ENCODE measurements at places on chromosomes 2 and 18.

DNA sequence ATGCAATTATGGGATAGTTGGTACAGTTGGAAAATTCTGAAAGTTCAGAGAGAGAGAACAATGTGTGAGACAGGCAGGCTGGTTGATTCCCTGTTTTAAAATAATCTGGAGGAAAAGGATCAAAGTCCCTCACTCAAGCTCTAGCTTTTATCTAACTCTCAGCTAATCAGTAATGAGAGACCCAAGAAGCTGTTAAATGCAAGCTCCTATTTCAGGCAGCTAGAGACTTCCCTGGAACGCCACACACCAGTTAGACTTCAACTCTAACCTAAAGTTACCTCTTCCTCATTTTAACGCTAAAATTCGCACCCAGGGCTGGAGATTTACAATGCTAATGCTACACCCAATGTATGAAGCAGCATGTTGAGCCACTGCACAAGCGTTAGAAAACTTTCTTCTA, 243.1 kb downstream of the EN1 start:
- DNase-seq: no peak

DNA sequence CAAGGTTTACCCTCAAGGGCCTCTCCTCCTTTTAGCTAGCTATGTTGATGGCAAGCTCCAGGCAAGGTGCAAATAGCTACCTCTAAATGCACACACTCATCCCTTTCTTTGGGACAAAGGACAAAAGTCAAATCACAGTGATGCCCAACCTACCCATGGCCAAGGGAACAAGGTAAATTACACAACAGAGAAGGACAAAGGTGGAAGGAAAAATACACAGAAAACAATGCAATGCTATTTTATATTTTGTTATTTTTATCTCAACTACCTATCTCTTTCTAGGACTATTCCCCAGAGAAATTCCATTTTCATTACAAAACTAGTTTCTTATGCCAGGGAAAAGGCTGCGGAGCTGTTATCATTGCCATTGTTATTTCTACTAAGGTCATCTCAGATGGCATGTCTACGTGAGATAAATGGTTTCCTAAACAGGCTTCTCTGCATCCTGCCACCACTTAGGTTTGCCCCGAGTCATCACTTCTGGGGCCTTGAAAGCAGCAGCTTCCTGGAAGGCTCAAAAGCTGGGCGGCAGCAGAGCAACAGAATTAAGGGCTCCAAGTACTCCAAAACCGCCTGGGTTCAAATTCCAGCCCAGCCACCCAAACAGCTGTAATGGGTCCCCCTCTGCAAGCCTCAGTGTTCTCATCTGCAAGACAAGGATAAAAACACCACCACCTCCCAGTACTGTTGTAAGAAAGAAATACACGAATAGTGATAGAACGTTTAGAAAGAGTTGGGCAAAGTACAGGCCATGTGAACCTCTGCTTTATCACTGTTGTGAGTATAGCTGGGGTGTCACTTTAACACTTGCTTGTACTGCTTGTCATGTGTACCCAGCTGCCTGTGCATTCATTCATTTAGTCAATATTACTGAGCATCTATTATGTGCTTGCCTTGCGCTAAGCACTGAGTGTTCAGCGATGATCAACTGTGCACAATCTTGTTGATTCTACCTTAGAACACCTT, 20.9 kb downstream of the BCL2 start:
- DNase-seq: no peak

- DNase-seq: no peak
Measured at GRCh38 chr18:49064889-49065288, 114.1 kb upstream of the SMAD7 start.

- DNase-seq: no peak
Measured at GRCh38 chr2:45191976-45192375, 182.7 kb upstream of the SIX2 start.

- DNase-seq: no peak
Measured at GRCh38 chr2:190079160-190079559, 16.6 kb upstream of the MSTN start.

DNA sequence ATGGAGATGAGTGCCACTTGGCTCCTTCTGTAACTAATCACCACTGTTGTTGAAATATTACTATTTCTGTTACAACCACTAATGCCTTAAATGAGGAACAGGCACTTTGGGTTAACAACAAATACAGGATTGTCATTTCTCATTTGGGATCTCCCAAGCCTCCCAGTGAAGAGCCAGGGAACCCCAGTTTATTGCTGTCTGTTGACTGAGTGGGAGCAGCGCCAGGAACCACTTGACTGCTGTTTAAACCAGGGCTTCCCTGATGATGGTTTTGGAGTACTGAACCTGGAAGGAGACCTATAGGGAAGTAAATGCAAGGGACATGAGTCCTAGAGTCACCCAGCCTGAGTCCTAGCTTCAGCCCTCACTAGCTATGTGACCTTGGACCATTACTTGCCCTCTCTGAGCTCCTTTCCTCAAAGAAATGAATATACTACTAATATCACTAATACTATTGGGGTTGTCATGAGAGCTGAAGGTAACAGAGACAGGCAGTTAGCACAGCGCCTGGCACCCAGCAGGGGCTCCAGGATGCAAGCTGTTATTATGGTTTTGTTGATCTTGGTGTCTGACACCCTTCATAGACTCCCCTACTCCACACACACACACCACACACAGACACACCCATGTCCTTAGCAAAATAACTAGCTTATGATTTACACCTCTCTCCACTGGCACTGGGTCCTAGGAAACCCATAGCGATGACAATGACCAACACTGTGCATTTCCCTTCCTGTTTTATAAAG, 104.2 kb upstream of the FZD7 start:
- DNase-seq: no peak

DNA sequence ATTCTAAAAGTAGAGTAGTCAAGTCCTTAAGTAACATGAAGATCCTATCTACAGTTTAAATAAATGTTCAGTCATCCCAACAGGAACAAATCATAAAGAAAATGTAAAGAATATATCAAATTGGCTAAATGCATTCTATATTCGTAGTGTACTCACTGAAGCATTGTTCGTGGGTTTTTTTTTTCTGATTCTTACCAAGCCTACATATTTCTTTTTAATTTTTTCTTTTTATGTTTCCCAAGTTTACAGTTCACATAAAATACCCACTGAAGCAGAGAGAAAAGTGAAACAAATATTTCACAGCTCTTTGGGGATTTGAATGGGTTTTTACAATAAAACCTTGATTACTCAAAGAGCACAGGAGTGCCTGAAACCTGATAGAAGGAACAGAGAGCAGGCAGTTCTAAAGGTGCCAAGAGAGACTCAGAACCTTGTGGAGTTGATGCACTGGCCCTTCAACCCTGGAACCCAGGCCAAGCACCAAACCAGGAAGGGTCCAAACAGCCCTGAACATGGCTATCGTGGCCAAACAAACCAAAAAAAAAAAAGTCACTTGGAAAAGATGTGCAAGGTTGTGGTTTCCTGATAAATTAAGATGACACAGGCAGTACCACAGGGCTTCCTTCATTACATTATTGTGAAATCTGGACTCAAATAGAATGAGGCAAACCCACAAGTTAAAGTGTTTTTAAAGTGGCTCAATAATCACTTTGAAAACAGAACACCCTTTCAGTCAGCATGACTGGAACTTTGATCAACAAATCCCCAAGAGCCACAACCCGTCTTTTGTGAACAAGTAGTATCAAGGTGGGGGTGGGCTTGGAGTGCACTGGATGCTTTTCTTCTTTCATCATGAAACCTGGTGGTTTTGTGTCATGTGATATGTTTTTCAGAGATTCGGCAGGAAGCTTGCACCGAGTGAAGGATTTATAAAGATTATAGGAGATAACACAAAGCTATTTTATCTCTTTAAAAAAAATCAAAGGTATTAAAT, 245.0 kb upstream of the FN1 start:
- no peak for DNase-seq

DNA sequence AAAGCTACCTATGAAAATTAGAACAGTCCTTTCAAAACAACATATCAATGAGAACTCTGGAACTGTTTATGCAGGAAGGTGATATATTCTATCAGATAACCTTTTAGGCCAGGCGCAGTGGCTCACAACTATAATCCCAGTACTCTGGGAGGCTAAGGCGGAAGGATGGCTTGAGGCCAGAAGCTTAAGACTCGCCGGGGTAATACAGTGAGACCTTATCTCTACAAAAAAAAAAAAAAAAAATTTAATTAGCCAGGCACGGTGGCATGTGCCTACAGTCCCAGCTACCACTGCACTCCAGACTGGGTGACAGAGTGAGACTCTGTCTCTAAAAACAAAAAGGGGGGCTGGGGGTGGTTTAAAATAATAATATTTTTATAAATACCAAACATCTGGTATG, 77.9 kb downstream of the OSBPL1A start:
- no peak for DNase-seq

All from memory B cell (primary cell).